ENCODE measurements at places on chromosomes 6 and 20.

DNA sequence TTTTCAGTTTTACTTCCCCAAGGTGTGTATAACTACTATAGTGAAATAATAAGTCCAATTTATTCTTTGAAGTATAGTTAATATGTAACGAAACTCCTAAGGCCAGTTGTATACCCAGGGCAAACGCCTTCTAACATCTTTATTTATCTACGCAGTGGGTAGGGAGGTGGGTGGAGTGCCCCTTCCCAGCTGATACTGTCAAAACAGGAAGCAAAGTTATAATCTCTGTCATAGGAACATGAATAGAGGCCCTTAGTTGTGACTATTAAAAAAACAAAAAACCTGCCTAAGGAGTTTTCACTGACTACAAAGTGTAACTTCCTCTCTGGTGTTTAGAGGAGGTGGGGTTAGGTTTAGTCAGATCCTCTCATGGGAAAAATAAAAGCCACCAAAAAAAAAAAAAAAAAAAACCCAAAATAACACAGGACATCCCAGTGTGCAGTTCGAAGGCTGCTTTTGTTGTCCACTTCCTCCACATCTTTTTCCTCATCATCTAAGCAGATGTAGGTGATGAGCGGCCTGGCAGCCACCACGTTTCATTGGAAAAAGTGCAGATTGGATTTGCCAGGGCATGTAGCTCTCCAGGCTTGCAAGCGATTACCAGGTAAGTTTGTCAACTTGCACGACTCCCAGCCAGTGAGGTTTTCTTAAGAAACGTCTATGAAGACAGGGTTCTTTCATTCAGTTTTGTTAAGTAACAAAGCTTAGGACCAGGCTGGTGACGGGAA, 58.7 kb downstream of the UTRN start:
- DNase-seq: peak; percentile 53

DNA sequence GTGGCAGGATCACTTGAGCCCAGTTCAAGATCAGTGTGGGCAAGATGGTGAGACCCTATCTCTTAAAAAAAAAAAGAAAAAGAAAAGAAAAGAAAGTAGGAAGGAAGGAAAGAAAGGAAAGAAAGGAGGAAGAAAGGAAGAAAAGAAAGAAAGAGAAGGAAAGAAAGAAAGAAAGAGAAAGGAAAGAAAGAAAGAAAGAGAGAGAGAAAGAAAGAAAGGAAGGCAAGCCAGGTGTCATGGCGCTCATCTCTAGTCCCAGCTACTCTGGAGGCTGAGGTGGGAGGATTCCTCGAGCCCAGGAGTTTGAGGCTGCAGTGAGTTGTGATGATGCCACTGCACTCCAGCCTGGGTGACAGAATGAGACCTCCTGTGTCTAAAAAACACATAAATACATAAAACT, 11.5 kb upstream of the SRC start:
- no peak for DNase-seq

- no peak for DNase-seq
Measured at GRCh38 chr6:30155520-30156261, 5.3 kb downstream of the TRIM10 start.

DNA sequence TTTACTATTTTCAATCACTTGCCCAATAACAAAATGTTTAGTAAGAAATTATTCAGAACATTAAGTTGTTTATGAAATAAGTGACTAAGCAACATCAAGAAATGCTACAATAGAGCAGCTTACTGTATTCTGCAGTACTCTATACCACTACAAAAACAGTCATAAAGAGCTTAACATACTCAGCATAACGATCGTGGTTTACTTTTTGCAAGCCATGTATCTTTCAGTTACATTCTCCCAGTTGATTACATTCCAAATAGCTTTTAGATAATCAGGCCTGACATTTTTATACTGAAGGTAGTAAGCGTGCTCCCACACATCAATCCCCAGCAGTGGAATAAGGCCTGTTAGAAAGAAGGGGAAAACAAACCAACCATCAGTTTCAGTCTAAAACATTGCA, 10.7 kb downstream of the SOD2 start:
- no peak for DNase-seq

GRCh38 chr6:72783666-72784065, 161.8 kb downstream of the KCNQ5 start:
- no peak for DNase-seq

- no peak for DNase-seq
Measured at GRCh38 chr20:50054626-50055511, 58.1 kb downstream of the UBE2V1 start.

DNA sequence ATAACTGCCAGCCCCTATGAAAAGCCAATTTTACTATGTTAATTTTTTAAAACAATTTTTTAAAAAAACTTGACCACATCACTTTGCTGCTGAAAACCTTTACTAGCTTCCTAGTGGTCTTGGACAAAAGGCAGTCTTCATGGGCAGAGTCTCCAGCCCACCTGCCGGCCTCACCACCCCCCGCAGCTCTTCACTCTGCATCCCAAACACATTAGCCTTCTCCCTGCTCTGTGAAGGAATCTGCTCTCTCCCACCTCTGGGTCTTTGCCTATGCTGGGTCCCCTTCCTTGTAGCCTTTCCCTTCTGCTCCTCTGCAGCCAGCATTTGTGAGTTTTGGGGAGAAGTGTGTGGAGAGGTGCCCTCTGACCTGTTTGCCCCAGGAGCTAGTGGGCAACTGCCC, 170.7 kb upstream of the MLN start:
- no peak for DNase-seq

- DNase-seq: no peak
Measured at GRCh38 chr6:17863901-17864754, 123.3 kb downstream of the KIF13A start.

DNA sequence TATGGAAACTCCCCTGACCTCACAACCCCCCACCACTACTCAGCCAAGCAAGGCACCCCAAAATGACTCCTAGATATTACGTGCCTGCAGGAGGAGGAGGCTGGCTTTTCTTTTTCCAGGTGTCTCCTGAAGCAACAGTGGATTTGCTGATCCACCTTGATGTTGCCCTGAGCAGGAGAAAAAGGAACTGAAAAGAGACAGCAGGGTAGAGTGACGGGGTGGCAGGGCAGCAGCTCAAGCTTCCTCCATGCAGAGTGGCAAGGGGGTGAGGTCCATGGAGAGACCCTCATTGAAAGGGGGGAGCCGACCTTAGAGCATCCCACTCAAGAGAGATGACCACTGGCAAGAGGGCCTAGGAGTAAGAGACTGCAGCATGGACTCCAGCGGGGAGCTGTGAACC, 112.0 kb upstream of the SIRPA start:
- DNase-seq: no peak

- DNase-seq: no peak
Measured at GRCh38 chr6:23526526-23526925, 599.5 kb upstream of the NRSN1 start.

GRCh38 chr6:156808287-156808686, 31.1 kb downstream of the ARID1B start:
- peak; percentile 39 for DNase-seq

DNA sequence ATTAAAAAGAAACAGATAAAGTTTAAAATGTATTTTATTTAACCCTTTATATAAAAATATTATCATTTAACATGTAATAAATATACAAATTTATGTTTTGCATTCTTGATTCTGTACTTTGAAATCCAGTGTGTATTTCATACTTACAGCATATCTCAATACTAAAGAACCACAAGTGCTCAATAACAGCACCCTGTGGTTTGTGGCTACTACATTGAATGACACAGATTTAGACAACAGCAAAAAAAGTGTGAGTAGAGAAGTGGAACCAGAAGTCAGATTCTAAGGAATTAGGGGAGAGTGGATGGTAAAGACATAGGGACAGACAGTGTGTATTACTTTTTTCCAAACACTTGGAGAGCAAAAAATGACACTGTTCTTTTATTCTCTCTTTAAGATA, 524.5 kb downstream of the BMP2 start:
- DNase-seq: no peak

DNA sequence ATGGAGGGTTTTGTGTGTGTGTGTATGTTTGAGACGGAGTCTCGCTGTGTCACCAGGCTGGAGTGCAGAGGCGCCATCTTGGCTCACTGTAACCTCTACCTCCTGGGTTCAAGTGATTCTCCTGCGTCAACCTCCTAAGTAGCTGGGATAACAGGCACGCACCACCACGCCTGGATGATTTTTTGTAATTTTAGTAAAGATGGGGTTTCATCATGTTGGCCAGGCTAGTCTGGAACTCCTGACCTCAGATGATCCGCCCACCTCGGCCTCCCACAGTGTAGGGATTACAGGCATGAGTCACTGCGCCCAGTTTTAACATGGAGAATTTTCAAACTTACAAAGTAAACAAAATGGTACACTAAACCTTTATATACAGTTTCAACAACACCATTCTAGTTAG, 22.8 kb downstream of the AMD1 start:
- DNase-seq: no peak

GRCh38 chr6:157982563-157983405, 1.1 kb downstream of the SYNJ2 start:
- DNase-seq: peak; percentile 34

- DNase-seq: no peak
Measured at GRCh38 chr6:165842281-165842936, 179.4 kb upstream of the PDE10A start.

DNA sequence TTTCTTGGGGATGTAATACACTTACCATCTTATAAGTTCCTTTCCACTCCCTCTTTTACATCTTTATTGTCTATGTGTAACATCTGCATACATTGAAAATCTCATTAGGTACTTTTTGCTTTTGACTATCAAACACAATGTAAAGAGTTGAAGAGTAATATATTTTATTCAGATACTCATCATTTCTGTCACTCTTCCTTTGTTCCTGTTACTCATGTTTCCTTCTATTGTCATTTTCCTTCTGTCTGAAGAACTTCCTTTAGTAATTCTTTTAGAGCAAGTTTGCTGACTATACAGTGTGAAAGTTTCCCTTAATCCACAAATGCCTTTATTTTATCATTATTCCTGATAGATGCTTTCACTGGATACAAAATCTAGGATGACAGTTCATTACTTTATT, 339.8 kb downstream of the SOX4 start:
- DNase-seq: no peak

GRCh38 chr6:124599656-124600055, 362.6 kb upstream of the RNF217 start:
- no peak for DNase-seq

- DNase-seq: no peak
Measured at GRCh38 chr6:132404736-132405135, 3.5 kb upstream of the MOXD1 start.

DNA sequence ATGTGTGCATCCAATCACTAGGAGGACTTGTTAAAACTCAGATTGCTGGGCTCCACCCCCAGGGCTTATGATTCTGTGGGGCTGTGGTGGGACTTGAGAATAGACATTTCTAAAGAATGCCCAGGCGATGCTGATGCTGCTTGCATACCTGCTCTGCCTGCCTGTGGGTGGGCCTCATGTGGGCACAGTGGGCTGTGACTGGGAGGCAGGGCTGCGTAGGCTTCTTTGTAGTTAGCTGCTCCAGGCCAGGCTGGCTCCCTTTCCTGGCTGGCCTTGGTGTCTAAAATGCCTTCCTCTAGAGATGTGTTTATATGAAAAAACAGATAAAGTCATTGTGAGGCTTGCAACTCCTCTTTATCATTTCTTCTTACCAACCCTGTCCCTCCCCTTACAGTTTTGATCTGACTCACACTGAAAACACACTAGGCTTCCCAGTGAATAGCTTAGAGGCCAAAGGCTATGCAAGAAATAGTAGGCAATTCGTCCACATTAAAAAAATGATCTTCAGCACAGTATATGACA, 495.5 kb upstream of the MAP3K7 start:
- no peak for DNase-seq

DNA sequence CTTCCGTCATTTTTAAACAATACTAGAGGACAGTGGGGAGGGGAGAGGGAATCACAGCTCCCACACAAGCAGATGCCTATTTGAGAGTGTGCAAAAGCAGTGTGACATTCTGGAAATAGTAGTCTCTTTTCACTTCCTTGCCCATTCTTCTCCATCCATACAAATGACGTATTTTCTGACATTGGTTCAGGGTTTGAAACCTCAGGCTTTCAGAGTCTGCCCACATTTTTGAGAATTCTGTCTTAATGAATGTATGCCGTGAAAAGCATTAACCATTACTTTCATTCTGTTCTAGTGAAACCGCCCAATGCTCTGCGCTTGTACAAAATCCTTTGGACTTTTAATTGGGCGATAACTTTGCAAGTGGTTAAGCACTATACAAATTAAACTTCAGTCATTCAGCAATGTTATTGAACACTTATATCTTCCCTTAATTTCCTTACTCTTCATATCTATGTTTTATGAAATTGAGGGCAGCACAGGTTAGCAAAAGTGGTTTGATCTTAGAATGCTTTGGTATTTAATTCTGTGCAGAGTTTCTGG, 265.7 kb downstream of the SOX4 start:
- DNase-seq: no peak

DNA sequence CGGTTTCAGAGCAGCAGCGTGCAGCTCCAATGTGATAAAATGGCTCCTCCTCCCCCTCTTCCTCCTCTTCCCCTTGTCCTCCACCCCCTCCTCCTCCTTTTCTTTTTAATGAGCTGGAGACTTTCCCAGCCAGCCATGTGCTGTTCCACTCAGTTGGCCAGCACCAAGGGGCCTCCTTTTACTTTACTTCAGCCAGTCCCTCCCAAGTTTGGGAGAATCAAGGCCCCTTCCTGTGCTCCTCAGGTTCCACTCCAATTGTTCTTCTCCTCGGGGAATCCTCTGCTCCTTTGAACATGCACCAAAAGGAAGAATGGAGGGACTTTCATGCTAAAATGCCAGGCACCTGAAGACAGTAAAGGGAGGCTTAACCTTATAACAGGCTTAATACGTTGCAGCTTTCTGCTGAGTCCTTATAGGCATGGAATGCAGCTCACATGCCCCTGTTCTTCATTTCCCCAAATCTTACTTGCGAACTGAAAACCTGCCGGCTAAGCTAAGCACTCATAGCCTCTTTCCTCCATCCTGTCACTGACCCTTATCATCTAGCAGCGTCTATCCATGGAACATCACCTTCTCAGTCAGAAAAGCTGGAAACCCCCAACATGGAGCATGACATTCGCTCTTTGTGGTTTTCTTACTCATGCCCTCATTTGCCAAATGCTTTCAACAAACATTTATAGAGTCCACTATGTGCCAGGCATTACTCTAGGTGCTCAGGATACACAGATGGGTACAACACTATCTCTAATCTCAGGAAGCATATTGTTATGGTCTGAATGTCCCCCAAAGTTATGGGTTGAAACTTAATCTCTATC, 170.6 kb downstream of the PHACTR1 start:
- DNase-seq: no peak

DNA sequence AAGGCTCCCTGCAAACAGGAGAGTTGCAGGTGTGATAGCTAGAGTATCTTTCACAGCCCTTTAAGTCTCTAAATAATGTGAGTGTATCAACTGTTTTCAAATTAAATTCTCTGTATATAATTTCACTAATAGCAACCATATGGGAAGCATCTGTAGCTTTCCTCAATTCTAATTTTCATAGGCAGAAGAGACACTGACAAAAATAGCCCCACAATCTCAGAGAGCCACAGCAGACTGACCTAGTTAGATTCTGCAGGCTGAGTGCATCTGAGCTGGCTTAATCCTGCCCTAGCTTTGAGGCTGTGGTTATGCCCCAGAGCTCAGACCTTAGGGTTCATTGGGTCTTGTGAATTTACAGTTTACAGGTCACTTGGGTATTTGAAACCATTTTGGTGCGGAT, 63.9 kb downstream of the MAP7 start:
- no peak for DNase-seq
